ENCODE measurements at places on chromosomes 11 and 22. TPM values are rescaled to one million over a fixed set of nuclear protein-coding genes. Genes with fewer than 3 reads are reported as not detected.

Gene STK33
- 2.5 TPM for total RNA-seq

Gene MIOX
- total RNA-seq: 0.17 TPM

Gene FEN1
- total RNA-seq: 132 TPM

Gene F2
- not detected for total RNA-seq

Gene PHLDB1
- total RNA-seq: 1.9 TPM

Gene KCNJ5
- not detected for total RNA-seq

Gene MFRP
- not detected for total RNA-seq

Gene NDUFA6
- 112 TPM for total RNA-seq

Gene YPEL1
- total RNA-seq: 0.50 TPM

Gene TXN2
- 117 TPM for total RNA-seq

Gene P4HA3
- total RNA-seq: not detected

Gene MN1
- total RNA-seq: 0.10 TPM

Gene DKK3
- 0.23 TPM for total RNA-seq

Gene POU2AF1
- total RNA-seq: 4.8 TPM

Gene KCNQ1
- total RNA-seq: 3.1 TPM

Gene ST13
- total RNA-seq: 205 TPM

Gene LRP4
- total RNA-seq: 0.19 TPM

Gene CCDC179
- not detected for total RNA-seq

Gene OR52N4
- 0.21 TPM for total RNA-seq

Gene CALCA
- total RNA-seq: not detected

Gene NDUFS3
- 145 TPM for total RNA-seq

Gene GAB2
- 2.9 TPM for total RNA-seq

Gene ST14
- total RNA-seq: not detected

Gene KCNJ11
- 0.63 TPM for total RNA-seq

Gene RHOG
- 188 TPM for total RNA-seq

Gene OR51L1
- not detected for total RNA-seq

Gene MOV10L1
- total RNA-seq: not detected

Gene ARL2
- total RNA-seq: 134 TPM

Gene TYR
- total RNA-seq: not detected

Gene HEPN1
- total RNA-seq: not detected

Gene SHANK3
- 0.04 TPM for total RNA-seq

Gene EXT2
- total RNA-seq: 32.4 TPM

Gene OR5M10
- total RNA-seq: not detected

Gene OR8D4
- total RNA-seq: not detected

Gene EMID1
- total RNA-seq: not detected

Gene CNGA4
- total RNA-seq: not detected

Gene CREB3L1
- total RNA-seq: not detected

Gene OR8D1
- not detected for total RNA-seq

Gene CD3G
- 145 TPM for total RNA-seq

Gene RNF121
- total RNA-seq: 48.1 TPM

Gene C11orf42
- total RNA-seq: not detected

Gene ZP1
- not detected for total RNA-seq

Gene SLC39A13
- 19.2 TPM for total RNA-seq

Gene RBM4
- 119 TPM for total RNA-seq

Gene ZNF214
- total RNA-seq: not detected

Gene SCUBE1
- total RNA-seq: 0.31 TPM

Gene SLC22A6
- total RNA-seq: not detected

Gene CDC42EP2
- total RNA-seq: 0.82 TPM

Gene FERMT3
- 223 TPM for total RNA-seq

Gene OR51B2
- not detected for total RNA-seq

Gene MS4A4A
- total RNA-seq: not detected

Gene PAK1
- total RNA-seq: 35.2 TPM

Gene MYRF
- 0.91 TPM for total RNA-seq

Gene KREMEN1
- 0.15 TPM for total RNA-seq
